ENCODE measurements at places on chromosomes 2 and 18. TPM values are rescaled to one million over a fixed set of nuclear protein-coding genes. Genes with fewer than 3 reads are reported as not detected.

Gene MAPRE2
- polyA plus RNA-seq, result 93.5 TPM

Gene IL1RL1
- 1.7 TPM for polyA plus RNA-seq

Gene HADHB
- 123 TPM for polyA plus RNA-seq

Gene AKAIN1
- polyA plus RNA-seq, result not detected

Gene PRSS56
- not detected for polyA plus RNA-seq

Gene FBXO48
- 0.64 TPM for polyA plus RNA-seq

Gene CCDC74B
- polyA plus RNA-seq, result 32.4 TPM

Gene IL36A
- not detected for polyA plus RNA-seq

Gene KCNJ3
- polyA plus RNA-seq, result 3.1 TPM

Gene RIT2
- polyA plus RNA-seq, result 8.6 TPM

Gene EIPR1
- 47.6 TPM for polyA plus RNA-seq

Gene WNT6
- polyA plus RNA-seq, result 0.56 TPM

Gene SERPINB4
- polyA plus RNA-seq, result not detected

Gene CAVIN2
- polyA plus RNA-seq, result 7.8 TPM

Gene RBM43
- polyA plus RNA-seq, result 1.1 TPM

Gene METTL5
- polyA plus RNA-seq, result 35.3 TPM

Gene MROH2A
- not detected for polyA plus RNA-seq

Gene TSN
- 67.6 TPM for polyA plus RNA-seq

Gene EGR4
- 0.83 TPM for polyA plus RNA-seq

Gene ALLC
- polyA plus RNA-seq, result not detected

Gene PROM2
- polyA plus RNA-seq, result 1.7 TPM

Gene CHRNG
- polyA plus RNA-seq, result not detected

Gene TRPM8
- polyA plus RNA-seq, result 56.9 TPM

Gene ESPNL
- polyA plus RNA-seq, result 6.6 TPM

Gene CHAC2
- 1.4 TPM for polyA plus RNA-seq

Gene ERCC3
- 27.5 TPM for polyA plus RNA-seq

Gene RAPGEF4
- 18.3 TPM for polyA plus RNA-seq

Gene SPHKAP
- 9.9 TPM for polyA plus RNA-seq

Gene MRPL30
- polyA plus RNA-seq, result 31.9 TPM

Gene ATOH8
- polyA plus RNA-seq, result 15.8 TPM
